ENCODE measurements at places on chromosomes 16 and 17. TPM values are rescaled to one million over a fixed set of nuclear protein-coding genes. Genes with fewer than 3 reads are reported as not detected.

Gene RANGRF
- 46.9 TPM for polyA plus RNA-seq

Gene KRTAP9-4
- polyA plus RNA-seq, result not detected

Gene MAF
- polyA plus RNA-seq, result 8.5 TPM

DNA sequence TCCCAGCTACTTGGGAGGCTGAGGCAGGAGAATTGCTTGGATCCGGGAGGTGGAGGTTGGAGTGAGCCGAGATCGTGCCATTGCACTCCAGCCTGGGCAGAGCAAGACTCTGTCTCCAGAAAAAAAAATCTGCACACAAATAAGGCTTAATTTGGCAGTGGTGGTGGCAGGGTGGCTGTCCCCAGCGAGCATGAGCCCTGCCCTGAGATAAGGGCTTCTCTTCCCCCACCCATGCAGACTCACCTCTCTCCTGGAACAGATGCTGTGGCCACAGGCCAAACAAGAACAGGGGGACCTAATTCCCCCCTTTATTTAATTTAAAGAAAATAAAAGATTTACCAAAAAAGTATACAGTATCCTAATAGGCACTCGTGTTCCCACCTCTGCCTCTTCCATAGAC, 157.2 kb downstream of the RAB11FIP4 start:
- H3K4me1 ChIP-seq, result peaks cover 12% of the 10 kb centered on the region
- no peak for DNase-seq
- no peaks in the 10 kb centered on the region for H3K27me3 ChIP-seq
- no peaks in the 10 kb centered on the region for H3K36me3 ChIP-seq

GRCh38 chr16:22139008-22139407, 23.3 kb upstream of the SDR42E2 start:
- DNase-seq, result no peak
- no peak overlapping the region for H3K4me3 ChIP-seq
- H3K36me3 ChIP-seq, result no peaks in the 10 kb centered on the region
- no peak overlapping the region for H3K27ac ChIP-seq
- no peaks in the 10 kb centered on the region for H3K4me1 ChIP-seq

DNA sequence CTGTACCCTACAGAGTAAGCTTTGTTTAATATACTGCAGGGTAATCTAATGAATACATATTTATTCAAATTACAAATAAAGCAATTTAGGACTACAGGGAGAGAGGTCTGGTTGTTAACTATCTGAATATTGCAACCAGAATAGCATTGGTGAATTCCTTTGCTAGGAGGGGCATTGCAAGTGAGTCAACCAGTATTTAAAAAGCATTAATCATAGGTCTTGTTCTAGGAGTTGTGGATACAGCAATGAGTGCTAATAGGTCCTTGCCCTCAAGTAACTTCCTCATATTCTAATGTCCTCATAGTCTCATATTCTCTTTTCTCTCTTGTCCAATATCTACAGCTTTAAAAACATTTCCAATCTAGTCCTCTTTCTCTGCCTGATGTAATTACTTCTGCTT, 531.4 kb downstream of the CDH11 start:
- H3K27ac ChIP-seq, result no peak overlapping the region
- no peaks in the 10 kb centered on the region for H3K27me3 ChIP-seq
- H3K36me3 ChIP-seq, result no peaks in the 10 kb centered on the region
- no peak for DNase-seq
- H3K4me3 ChIP-seq, result no peak overlapping the region

- H3K4me1 ChIP-seq, result no peaks in the 10 kb centered on the region
- no peaks in the 10 kb centered on the region for H3K36me3 ChIP-seq
- no peak for DNase-seq
Measured at GRCh38 chr16:68128577-68129305, 43.6 kb downstream of the NFATC3 start.

GRCh38 chr17:75447951-75448856, 8.2 kb upstream of the TMEM94 start:
- peak; percentile 54 for DNase-seq
- H3K4me3 ChIP-seq, result no peak overlapping the region
- no peaks in the 10 kb centered on the region for H3K4me1 ChIP-seq
- peak overlapping the region; percentile 42 for H3K27ac ChIP-seq
- no peaks in the 10 kb centered on the region for H3K36me3 ChIP-seq

DNA sequence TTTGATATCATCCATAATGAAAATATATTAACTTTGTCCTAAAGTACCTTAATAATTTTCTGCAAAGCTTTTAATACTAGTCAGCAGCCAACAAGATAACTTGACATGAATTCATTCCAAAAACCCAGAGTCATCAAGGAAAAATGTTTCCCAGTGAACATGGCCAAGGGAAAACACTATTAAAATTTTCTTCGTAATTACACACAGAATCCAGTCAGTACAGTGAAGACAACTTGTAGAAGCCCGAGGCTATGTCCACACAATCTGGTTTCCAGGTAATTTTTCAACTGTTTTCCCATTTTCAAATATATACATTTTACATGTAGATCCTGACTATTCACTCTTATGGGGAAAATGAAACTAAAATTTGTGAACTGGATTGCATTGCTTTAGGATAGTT, 600.9 kb downstream of the CDH8 start:
- H3K36me3 ChIP-seq, result no peaks in the 10 kb centered on the region
- no peak overlapping the region for H3K4me3 ChIP-seq
- H3K27ac ChIP-seq, result no peak overlapping the region
- no peaks in the 10 kb centered on the region for H3K27me3 ChIP-seq
- DNase-seq, result no peak
- no peaks in the 10 kb centered on the region for H3K4me1 ChIP-seq

GRCh38 chr16:25256695-25257469, 763 bp downstream of the ZKSCAN2 start:
- H3K27me3 ChIP-seq, result no peaks in the 10 kb centered on the region
- peaks cover 22% of the 10 kb centered on the region for H3K4me1 ChIP-seq
- H3K27ac ChIP-seq, result peak overlapping the region; percentile 99
- DNase-seq, result peak; percentile 11
- peak overlapping the region; percentile 5 for H3K4me3 ChIP-seq

DNA sequence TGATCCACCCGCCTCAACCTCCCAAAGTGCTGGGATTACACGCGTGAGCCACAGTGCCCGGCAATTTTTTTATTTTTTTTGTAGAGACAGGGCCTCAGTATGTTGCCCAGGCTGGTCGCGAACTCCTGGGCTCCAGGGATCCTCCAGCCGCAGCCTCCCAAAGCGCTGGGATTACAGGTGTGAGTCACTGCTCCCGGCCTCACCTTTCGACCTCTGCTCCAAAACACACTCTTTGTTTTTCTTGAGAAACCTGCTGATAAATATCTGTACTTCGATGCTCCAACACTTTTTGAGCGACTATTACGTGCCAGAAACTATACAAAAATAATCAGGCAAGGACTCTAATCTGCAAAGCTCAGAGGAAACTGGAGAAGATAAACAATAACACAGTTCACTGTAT, 1.0 kb downstream of the MED1 start:
- H3K36me3 ChIP-seq, result peaks cover 31% of the 10 kb centered on the region
- DNase-seq, result no peak
- peaks cover 19% of the 10 kb centered on the region for H3K4me1 ChIP-seq
- no peaks in the 10 kb centered on the region for H3K27me3 ChIP-seq

GRCh38 chr17:67718325-67718941, 697 bp downstream of the NOL11 start:
- H3K4me3 ChIP-seq, result peak overlapping the region; percentile 95
- H3K36me3 ChIP-seq, result peaks cover 28% of the 10 kb centered on the region
- peak overlapping the region; percentile 86 for H3K27ac ChIP-seq
- H3K4me1 ChIP-seq, result peaks cover 15% of the 10 kb centered on the region

GRCh38 chr16:22190081-22190775, 15.8 kb upstream of the EEF2K start:
- no peaks in the 10 kb centered on the region for H3K36me3 ChIP-seq
- peaks cover 28% of the 10 kb centered on the region for H3K4me1 ChIP-seq
- no peaks in the 10 kb centered on the region for H3K27me3 ChIP-seq
- peak overlapping the region; percentile 66 for H3K27ac ChIP-seq
- DNase-seq, result peak; percentile 100
- H3K4me3 ChIP-seq, result peak overlapping the region; percentile 80

GRCh38 chr17:4748686-4749085, 9.0 kb upstream of the CXCL16 start:
- H3K27ac ChIP-seq, result peak overlapping the region; percentile 75
- DNase-seq, result no peak
- H3K4me3 ChIP-seq, result no peak overlapping the region

GRCh38 chr17:79655672-79656290, 44.9 kb upstream of the RBFOX3 start:
- no peaks in the 10 kb centered on the region for H3K4me1 ChIP-seq
- no peak for DNase-seq
- H3K36me3 ChIP-seq, result no peaks in the 10 kb centered on the region

- H3K4me1 ChIP-seq, result no peaks in the 10 kb centered on the region
- no peaks in the 10 kb centered on the region for H3K27me3 ChIP-seq
- no peaks in the 10 kb centered on the region for H3K36me3 ChIP-seq
- no peak overlapping the region for H3K4me3 ChIP-seq
Measured at GRCh38 chr16:54489225-54490111, 202.9 kb upstream of the IRX3 start.

DNA sequence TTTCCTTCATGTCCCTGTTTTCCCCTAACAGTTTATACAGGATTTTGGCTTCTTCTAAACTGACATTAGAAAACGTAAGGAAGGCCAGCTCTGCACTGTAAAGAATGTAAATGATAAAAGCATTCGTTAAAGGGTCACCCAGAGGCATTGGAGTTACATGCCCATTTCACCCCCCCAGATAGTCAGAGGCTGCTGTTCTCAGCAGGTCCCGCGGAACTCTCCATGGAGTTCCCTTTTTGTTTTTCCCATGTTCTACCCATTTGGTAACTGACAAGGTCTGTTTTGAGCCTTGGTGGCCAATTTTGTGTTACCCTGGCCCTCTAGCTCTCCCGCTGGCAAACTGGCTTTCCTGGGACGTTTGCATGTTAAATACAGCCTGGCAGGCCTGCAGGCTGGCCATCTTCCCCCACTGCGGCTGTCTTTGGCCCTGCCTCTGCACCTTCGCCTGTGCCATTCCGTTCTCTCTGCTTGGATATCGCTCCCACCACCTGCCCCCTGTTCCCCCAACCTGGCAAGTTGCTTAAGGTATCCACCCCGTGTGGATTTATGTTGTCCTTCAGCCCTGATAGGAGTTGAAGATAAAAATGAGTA, 49.7 kb downstream of the EPN2 start:
- H3K27ac ChIP-seq, result no peak overlapping the region
- H3K27me3 ChIP-seq, result no peaks in the 10 kb centered on the region
- no peak for DNase-seq

- no peaks in the 10 kb centered on the region for H3K4me1 ChIP-seq
- H3K27me3 ChIP-seq, result no peaks in the 10 kb centered on the region
- H3K27ac ChIP-seq, result no peak overlapping the region
Measured at GRCh38 chr17:54270499-54270898, 447.8 kb downstream of the KIF2B start.

DNA sequence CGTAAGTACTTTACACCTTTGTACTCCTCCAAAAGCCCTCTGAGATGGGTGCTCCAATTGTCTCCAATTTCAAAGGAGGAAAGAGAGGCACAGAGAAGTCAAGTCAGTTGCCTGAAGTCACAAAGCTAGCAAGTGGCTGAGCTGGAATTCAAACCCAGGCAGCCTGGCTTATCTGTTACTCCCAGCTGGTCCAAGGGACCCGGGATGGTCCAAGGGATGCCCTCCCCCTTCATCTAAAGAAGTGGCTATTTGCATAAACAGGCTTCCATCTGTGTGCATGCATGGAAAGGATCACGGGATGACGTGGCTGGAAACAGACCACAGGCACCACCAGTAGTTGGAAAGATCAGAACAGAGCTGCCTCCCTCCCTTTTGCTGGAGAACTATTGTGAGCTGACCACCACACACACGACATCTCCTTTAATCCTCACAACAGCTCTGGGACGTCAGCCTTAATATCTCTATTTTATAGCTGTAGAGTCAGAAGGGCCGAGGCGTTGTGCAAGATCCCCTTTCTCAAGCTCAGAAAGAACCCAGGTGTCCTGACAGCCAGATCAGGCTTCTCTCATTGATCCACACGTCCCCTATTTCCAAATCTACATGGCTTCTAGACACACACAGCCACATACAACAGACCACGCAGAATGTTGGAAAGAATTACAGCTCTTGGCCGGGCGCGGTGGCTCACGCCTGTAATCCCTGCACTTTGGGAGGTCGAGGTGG, 10.9 kb upstream of the COL1A1 start:
- H3K36me3 ChIP-seq, result no peaks in the 10 kb centered on the region
- H3K4me3 ChIP-seq, result no peak overlapping the region
- H3K4me1 ChIP-seq, result peaks cover 3% of the 10 kb centered on the region

Data from adrenal gland (tissue), 19 donors.